ENCODE measurements at places on chromosomes 1 and 21.

DNA sequence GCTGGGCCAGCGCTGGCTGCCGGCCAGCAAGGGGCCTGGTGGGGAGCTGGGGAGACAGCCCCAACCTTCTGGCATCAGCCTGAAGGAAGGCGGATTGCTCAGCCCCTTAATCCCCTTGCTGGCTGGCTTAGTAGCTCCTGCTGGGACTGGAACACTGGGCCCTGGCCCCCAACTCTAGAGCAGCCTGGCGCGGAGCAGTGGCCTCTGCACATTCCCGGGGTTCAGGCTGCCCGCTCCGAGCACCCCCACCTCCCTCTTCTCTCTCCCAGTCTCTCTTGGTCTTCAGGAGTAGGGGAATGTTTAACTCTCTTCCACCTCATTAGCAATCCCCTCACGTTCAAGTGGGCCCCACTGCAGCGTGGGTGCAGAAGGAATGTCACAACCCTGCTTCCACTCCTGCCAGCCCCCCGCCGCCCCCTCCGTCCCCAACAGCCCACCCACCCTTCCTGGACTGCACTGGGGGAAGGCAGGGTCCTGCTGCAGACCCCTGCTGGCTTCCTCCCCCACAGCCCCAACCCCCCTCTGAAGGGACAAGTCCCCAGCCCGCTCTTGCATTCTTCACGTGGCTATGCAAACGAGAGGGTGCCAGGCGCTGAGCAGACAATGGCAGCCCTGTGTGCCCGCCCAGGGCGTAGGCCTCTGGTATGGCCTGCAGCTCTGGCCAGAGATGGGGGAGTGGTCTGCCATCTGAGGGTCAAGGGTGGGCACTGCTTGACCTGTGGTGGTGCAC lies 980 bp upstream of the CLDN19 start:
- no peak for DNase-seq

GRCh38 chr1:8629241-8630091 lies 188.0 kb downstream of the RERE start:
- no peak for DNase-seq

GRCh38 chr1:184888505-184888904 lies 85.8 kb downstream of the NIBAN1 start:
- no peak for DNase-seq

GRCh38 chr1:116290085-116290705 lies 82.8 kb upstream of the ATP1A1 start:
- DNase-seq: peak; percentile 49

- DNase-seq: peak; percentile 91
These were observed at the start of gene GLIS1 for GRCh38 chr1:53739109-53739681. TSS of gene GLIS1 (minus strand) at chr1:53739164. CDS start at chr1:53738064, 1,100 bp downstream.

GRCh38 chr1:169571450-169571849 lies 14.8 kb downstream of the F5 start:
- no peak for DNase-seq

DNA sequence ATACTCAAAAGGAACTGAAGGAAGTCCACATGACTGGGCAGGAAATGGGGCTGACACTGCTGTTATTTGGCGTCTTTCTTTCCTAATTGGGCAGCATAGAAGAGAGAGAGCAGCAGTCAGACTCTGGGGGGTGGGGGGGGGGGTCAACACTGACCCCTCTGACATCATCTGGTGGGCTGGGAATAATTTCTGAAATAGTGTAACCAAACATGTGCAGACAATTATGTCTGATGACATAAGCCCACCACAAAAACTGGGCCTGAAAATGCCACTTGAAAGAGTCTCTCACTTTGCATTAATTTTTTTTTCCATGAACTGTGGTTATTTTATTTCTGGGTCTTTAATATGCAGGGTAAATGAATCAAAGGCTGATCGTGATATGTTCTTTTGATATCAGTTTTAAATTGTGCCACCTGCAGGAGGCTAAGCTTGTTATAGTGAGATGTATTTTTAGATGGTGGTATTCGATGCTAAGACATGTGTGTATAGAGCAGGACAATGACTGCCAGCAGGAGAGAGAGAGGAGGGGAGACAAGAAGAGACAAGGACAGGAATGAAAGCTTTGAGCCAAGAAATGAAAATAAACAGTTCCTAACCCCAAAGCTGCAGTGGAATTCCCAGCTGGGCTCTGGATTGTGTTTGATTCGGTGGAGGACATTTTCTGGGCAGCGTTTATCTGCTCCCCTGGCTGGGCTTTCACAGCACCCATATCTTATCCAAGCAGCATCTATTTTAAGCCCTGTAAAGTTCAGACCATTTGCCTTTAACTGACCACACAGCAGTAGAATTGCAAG lies 264.7 kb downstream of the PBX1 start:
- DNase-seq: no peak

DNA sequence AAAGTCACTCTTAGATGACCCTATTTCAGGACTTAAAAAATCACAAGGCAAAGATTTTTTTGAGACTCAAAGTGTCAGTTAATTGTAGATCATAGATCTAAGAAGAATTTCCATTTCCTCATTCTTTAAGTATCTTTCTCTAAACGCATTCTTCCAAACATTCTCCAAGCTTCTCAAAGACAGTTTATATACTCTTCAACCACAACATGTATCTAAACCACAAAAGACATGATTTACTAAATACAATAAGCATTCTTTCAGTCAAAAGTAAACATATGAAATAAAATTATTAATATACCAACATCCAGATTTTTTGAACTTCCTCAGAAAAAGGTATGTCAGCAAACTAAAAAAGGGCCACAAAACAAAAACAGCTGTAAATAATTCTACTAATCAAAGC lies 24.4 kb downstream of the RC3H1 start:
- no peak for DNase-seq

DNA sequence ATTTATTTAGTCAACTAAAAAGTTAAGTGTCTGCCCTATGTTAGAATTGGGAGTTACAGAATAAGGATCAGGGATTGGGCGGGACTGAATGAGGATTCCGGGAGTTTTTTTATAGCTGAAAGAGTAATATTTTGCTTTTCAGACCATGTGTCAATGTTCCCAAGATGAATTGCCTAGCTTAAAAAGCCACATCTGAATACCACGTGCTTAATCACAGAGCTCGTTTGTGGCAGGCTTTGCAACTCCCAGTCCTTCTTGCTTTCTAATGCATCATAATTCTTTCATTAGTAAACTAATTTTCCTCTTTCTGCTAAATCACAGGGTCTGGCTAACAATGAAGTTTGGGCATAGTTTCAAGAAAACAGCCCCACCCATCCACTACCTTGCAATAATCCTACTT lies 4.2 kb upstream of the BCL10 start:
- no peak for DNase-seq

- no peak for DNase-seq
These were observed 608 bp downstream of the PEF1 start for GRCh38 chr1:31643976-31644559.

GRCh38 chr1:110205156-110205555 lies 5.0 kb upstream of the KCNC4 start:
- no peak for DNase-seq

DNA sequence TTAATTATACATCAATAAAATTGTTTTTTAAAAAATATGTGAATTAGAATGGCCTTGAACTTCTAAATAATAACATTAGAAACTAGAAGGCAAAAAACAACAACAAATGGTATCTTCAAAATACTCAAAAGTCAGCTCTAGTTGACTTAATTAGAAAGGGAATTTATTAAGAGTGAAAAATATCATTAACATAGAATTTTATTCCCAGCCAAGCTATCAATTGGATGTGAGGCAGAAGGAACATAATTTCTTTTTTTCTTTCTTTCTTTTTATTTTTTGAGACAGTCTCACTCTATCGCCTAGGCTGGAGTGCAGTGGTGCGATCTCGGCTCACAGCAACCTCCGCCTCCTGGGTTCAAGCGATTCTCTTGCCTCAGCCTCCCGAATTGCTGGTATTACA lies 51.2 kb upstream of the CAPZB start:
- DNase-seq: no peak

DNA sequence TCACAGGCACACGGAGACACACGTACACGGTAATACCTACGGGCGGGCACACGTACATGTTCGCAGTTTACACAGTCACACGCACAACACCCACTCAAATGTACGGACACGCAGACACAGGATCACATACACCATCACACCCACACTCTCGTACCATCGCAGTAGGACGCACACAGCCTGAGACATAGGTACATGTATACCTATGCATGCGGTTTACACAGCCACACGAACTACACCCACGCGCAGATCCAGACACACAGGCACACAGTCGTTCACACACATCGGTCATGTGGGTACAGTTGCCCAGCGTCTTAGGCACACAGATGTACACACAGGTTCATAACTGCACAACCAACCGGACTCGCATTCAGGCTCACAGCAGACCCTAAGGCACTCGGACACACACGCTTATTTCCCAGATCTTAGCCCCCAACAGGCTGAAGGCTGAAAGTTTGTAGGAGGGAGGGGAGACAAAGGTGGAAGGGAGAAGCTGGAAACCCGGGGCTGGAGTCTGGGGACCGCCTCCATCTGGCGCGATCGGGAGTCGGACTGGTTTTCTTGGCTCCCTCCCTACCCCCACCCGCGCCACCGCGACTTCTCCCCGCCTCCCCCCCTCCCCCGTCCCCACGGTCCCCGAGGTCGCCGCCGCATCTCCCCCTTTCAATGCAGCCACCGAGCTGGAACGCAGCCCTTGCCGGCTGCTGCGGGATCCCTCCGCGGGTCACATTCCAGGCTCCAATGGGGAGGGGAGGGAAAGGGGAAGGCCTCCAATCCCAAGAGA lies 51.9 kb upstream of the SYNC start:
- DNase-seq: no peak

GRCh38 chr1:20100632-20101355 lies 18.5 kb downstream of the PLA2G2D start:
- DNase-seq: no peak

DNA sequence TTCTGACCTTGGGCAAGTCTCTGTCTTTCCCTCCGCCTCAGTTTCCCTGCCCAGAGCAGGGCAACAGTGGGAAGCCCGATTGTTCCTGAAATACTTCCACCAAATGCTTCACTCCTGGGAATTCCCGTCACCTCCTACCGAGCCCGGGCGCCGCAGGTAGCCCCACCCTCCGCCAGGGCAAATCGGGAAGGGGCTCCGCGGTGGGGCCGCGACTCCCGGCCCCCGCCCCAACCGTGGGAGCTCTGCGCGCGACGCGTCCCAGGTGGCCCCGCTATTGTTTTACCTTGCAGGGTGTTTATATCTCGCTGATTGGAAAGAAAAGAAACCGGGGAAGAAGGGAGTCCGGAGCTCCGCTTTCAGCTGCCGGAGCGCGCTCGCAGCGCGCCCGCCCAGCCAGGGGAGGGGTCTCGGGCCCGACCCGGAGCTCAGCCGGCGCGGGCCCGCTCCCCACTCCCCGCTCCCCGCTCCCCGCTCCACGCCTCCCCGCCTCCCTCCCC lies 407 bp downstream of the IGSF3 start:
- DNase-seq: no peak

Data from T1000 (cell line).